Fibroblast of lung (primary cell): ENCODE measurements at places on chromosomes 7 and 10. TPM values are rescaled to one million over a fixed set of nuclear protein-coding genes. Genes with fewer than 3 reads are reported as not detected.
A peak's percentile ranks its signal among the peaks of the same experiment; 100 is the strongest.

GRCh38 chr7:32043688-32044087, 26.5 kb downstream of the PDE1C start:
- DNase-seq, result peak; percentile 92

Gene FGL2
- 6.2 and 97.6 TPM in 2 replicates for total RNA-seq

GRCh38 chr10:60896810-60897209, 47.2 kb downstream of the RHOBTB1 start:
- peak; percentile 55 for DNase-seq

DNA sequence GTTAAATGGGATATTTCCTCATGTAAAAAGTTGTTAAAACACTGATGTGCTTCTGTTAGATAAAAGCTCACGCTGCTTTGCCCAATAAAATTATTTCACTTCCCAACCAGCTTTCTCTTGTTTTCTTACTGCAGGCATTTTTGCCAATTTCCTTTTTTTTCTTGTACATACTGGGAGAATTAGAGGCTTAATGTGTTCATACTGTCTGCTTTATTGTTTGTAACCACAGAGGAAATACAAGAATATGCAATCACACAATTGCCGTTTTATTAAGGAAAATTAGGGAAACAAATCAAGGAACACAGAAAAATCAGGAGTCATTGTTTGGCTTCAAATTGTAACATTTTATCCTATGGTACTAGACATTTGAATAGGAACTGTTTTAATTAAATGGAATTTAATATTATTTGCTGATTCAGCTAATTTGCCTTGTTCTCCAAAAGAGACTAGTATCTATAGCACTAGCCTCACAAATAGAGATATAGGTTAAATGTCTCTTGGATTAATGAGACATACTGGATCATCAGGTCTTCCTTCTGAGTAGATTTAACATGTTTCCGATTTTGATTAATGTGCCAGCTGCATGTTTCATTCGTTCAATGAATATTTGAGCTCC, 6.4 kb upstream of the VWA2 start:
- DNase-seq, result no peak

DNA sequence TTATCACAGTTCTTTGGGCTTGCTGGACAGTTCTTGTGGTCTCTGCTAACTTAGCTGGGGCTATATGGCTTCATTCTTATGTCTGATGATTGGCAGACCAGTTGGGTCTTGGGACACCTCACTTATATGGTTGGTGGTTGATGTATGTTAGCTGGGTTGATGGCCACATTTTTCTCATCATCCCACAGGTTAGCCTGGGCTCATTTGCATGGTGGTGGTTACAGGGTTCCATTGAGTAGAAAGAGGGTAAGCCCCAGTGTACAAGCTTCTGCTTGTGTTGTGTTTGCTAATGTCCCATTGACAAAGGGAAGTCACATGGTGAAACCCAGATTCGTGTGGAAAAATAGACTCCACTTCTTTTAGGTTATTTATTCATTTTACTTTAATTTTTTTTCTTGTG, 40.6 kb downstream of the TMEM60 start:
- no peak for DNase-seq

GRCh38 chr7:116215551-116215950, 5.2 kb downstream of the TES start:
- DNase-seq, result no peak

Gene PIK3AP1
- 0.17 and 0.26 TPM in 2 replicates for total RNA-seq

Gene ANXA8L1
- not detected in 2 replicates for total RNA-seq

Gene WEE2
- not detected in 2 replicates for total RNA-seq

GRCh38 chr10:8628351-8628750, 573.9 kb downstream of the GATA3 start:
- DNase-seq, result no peak

GRCh38 chr7:50564640-50565558, at the start of gene DDC:
TSS of gene DDC (minus strand) at chr7:50565405. CDS start at chr7:50544085, 21,320 bp downstream.
- DNase-seq, result no peak

GRCh38 chr7:74401137-74401859, 52.4 kb upstream of the GTF2IRD1 start:
- peak; percentile 52 for DNase-seq

Gene ELN
- total RNA-seq, result 2.1 and 6.4 TPM in 2 replicates

- DNase-seq, result peak; percentile 34
Observed at GRCh38 chr10:13536674-13537366, 8.0 kb upstream of the BEND7 start.

GRCh38 chr7:32941181-32941580, 16.1 kb upstream of the FKBP9 start:
- DNase-seq, result no peak

- no peak for DNase-seq
Observed at GRCh38 chr10:44377651-44378310, 7.1 kb downstream of the CXCL12 start.

Gene COMMD3
- 42.3 and 54.2 TPM in 2 replicates for total RNA-seq

DNA sequence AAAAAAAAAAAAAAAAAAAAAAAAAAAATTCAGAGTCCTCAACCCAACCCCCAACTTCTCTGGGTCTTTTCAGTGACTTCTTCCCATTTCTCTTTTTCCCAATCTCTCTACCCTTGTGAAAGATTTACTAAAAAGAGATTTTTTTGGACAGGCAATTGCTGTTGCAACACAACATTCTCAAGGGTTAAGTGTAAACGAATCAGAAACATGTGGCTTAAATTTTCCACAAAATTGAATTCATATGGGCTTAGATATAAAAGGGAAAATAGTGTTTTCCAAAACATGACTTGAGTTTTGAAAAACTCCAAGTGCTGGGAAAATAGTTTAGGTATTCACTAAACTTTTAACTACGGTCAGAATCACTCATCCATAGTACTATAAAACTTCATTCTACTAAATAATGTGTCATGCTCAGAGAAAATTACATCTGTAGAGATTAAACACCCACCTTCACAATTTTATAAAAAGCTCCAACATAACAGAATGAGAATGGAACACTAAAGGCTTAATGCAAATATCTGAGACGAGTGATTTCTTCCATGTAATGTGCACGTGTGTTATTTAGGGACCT, 643.1 kb downstream of the PARD3 start:
- DNase-seq, result peak; percentile 58

Gene FAM221A
- 3.3 and 5.1 TPM in 2 replicates for total RNA-seq

Gene PLAC9
- total RNA-seq, result 15.7 and 16.7 TPM in 2 replicates

Gene CLDN15
- total RNA-seq, result 2.6 and 3.1 TPM in 2 replicates

DNA sequence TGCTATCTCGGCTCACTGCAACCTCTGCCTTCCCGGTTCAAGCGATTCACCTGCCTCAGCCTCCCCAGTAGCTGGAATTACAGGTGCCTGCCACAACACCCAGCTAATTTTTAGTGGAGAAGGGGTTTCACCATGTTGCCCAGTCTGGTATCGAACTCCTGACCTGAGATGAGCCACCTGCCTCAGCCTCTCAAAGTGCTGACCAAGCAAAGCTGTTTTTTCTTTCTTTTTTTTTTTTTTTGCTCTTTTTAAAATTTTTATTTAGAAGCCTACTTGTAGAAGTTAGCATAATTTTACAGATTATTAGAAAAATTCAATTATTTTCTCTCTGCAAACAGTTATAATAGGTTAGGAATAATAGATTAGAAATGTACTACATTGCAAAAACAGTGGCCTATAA, 1.2 kb upstream of the FGFBP3 start:
- no peak for DNase-seq

DNA sequence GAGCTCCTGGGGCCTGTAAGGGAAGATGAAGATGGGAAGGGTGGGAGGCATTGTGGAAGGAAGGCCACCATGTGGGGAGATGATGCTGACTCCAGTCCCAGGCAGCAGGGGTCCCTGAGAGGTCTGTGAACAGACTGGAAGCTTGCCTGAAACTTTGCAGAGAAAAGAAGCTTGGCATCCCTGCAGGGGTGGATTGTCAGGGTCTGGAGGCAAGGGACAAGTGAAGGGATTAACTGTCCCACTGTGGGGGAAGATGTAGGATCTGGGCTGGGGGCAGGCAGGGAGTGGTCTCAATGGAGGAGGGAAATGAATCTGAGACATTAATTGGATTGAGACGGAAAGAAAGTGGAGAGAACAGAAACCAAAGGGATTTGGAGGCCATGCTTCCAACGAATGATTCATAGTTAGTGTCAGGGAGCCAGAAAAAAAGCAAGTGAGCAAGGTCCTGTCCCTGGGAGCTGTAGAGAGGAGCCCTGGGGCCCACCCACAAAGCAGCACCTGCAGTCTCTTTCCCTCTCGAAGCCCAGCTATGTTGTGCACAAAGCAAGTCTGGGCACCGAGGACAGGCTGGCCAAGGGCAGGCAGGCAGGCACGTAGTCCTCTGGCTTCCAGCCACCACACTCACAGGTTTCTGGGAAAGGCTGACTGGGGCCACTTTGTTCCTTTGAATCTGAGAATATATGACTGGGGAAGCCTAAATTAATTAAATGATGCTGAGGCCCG, 4.7 kb upstream of the SLC18A3 start:
- no peak for DNase-seq

GRCh38 chr7:95905167-95905566, 132.8 kb downstream of the DYNC1I1 start:
- no peak for DNase-seq

DNA sequence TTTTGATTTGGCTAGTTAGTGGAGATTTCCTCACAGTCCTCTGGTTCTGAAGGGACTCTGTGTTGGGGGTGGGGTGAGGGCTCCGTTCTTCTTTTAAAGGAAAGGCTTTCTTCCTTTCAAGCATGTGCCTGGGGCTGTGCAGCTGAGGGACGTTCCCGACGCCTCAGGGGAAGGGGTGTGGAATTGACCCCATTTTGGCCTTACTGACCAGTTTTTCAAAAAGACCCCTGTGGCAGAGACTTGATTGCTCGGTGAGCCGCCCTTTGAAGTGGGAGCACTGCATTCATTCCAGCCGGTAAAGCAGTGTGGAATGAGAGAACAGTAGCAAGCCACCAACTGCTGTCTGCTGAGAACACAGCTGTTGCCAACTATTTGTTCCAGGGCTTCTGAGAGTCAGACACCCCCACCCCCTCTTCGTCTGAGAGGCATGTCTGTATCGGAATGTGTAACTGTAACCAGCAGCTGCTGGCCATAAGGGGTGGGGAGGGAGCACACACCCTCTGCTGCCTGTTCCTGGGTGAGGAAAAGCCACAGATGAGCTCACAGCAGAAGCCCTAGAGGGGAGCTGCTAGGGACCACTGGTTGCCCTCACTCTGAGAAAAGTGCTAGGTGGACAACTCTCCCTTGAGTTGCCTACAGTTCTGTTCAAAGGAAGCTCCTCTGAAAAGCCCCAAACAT, 33.2 kb downstream of the WBP1L start:
- peak; percentile 96 for DNase-seq

Gene PDE1C
- 23.4 and 27.6 TPM in 2 replicates for total RNA-seq

Gene ACBD7
- under 0.01 and 4.1 TPM in 2 replicates for total RNA-seq

GRCh38 chr10:103739039-103739764, 116.2 kb downstream of the SH3PXD2A start:
- DNase-seq, result peak; percentile 96

GRCh38 chr10:7181420-7181819, 229.4 kb downstream of the SFMBT2 start:
- DNase-seq, result no peak

GRCh38 chr7:26144184-26145080, 7.6 kb upstream of the NFE2L3 start:
- no peak for DNase-seq

Gene TAS2R3
- 1.3 and 2.8 TPM in 2 replicates for total RNA-seq

GRCh38 chr10:67549390-67549789, 146.6 kb downstream of the CTNNA3 start:
- DNase-seq, result peak; percentile 21

- no peak for DNase-seq
Observed at GRCh38 chr10:118028619-118029018, 18.1 kb downstream of the RAB11FIP2 start.

Gene SDK1
- 3.6 and 8.6 TPM in 2 replicates for total RNA-seq

Gene SLC13A1
- total RNA-seq, result not detected in 2 replicates

- peak; percentile 87 for DNase-seq
Observed at GRCh38 chr7:134174795-134175261, 47.7 kb downstream of the LRGUK start.

- peak; percentile 10 for DNase-seq
Observed at GRCh38 chr7:14759785-14760184, 142.8 kb downstream of the DGKB start.

GRCh38 chr10:93083743-93084539, 10.2 kb downstream of the CYP26A1 start:
- DNase-seq, result no peak

GRCh38 chr10:17001961-17002749, 127.5 kb downstream of the CUBN start:
- peak; percentile 97 for DNase-seq

GRCh38 chr10:70380350-70381135, 1.9 kb downstream of the LRRC20 start:
- DNase-seq, result no peak

DNA sequence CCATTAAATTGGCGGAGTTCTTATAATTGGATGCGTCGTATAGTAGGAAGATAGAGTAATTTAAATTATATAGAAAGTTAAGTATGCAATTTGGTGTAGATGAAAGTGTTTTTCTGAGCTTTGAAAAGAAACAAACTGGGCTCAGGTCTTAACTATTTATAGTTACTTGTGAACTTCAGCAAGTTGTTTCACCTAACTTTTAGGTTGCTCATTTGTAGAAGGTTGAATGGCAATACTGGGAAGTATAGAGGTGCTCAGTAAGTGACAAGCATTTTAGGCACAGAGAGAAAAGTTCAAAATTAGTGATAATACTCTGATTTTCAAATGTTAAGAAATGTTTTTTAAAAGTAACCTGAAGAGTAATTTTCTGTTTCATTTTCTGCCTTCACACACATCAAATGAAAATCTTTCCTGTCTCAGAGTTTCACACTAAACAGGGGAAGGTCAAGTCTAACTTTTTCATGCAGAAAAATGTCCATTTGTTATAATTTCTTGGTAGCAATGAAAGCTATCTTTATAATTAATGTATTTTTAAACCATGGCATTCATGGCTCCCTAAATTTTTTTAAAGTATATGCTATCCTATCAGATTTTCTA, 146.5 kb downstream of the PHF14 start:
- DNase-seq, result no peak

DNA sequence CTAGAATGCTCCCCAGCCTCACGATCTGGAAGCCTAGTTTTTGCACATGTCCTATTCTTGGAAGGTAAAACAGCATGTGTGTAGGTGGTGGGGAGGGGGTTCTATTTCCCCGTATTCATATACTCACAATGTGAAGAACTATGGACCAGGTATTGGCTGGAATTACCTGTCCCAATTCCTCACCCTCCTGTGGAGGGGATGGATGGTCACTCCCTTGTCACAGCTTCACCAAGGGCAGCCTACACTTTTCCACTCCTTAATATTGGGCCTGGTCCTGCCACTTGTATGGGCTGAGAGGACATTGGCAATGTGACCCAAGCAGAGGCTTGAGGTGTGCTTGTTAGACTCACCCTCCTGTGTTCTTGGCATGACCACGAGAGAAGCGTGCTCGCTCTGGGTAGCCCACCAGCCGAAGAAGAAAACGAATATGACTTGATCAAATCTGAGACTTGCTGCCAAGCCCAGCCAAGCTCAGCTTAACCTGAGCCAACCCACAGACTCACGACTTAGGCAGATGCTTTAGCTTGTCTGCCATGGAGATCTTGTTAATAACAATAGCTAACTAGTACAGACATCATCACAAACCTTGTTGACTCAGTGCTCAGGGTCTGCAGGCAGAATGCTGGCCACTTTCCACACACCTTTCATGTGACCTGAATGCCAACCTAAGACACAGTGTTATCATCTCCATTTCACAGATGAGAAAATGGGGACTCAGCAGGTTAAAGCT, 17.2 kb downstream of the ZNF488 start:
- DNase-seq, result no peak
